ENCODE measurements at places on chromosomes 11 and 22.

DNA sequence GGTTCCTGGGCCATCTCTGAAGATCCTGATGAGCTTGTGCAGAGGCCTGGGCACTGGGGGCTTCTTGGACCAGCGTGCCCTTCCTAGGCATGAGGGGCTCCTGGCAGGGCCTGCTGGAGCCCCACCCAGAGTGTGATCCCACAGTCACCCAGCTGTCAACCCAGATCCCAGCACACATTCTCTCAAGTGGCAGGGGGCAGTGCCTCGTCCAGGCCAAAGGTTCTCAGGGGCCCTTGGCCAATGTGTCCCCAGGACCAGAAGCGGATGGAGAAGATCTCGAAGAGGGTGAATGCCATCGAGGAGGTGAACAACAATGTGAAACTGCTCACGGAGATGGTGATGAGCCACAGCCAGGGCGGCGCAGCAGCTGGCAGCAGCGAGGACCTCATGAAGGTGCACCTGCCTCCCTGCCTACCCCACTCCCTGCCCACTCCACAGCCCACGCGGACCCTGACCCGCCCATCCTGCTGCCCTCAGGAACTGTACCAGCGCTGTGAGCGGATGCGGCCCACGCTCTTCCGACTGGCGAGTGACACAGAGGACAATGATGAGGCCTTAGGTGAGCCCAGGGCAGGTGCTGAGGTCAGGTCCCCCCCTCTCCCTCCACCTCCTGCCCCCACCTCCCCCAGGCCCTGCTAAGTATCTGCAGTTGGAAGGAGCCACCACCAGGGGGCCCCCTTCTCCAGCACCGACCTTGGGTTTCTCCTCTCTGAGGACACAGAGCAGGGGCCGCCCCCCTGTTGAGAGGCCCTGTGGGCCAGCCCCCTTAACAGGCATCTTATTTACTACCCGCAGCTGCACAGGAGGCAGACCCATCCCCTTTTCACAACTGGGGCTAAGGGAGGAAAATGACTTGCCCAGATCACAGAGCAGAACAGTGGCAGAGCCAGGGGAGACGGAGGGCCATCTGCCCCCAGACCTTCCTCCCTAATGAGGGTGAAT lies 14.7 kb downstream of the GGA1 start:
- DNase-seq = peak; percentile 56

GRCh38 chr22:50676180-50676636 lies 3.6 kb downstream of the SHANK3 start:
- DNase-seq = no peak

- DNase-seq = no peak
Observed at GRCh38 chr22:20423008-20423905, 14.4 kb downstream of the SCARF2 start.

DNA sequence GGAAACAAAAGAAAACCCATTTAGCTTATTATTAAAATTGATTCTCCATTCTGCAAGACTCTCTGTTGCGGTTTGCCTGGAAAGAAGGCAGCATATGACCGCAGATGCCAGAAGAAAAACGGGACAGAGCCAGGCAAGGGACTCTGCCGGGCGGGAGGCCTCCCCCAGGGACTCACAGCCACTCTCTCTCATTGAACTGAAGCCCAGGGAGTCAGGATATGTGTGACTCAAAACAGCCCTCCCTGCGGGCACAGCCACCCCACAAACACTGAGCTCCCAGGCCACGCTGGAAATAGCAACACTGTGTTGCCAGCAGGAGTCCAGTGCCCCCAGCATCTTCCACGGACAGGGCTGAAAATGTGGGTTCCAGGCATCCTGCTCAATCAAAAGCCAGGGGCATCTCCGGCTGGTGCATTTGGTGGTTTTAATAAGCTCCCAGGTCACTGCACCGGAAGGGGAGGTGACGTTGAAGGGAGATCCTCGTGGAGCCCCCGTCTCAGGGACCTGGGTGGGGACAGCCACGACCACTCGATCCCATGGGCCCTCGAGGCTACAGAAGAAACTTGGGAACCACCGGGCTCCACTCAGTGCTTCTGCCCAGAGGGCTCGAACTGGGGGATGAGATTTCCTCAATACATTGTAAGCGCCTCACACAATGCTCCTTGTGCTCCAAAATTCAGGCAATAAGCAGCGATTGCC lies 624.5 kb downstream of the TBC1D22A start:
- DNase-seq = no peak

GRCh38 chr22:43482318-43482625 lies 70.5 kb downstream of the MPPED1 start:
- no peak for DNase-seq

- DNase-seq = no peak
Observed at GRCh38 chr11:113278481-113278880, 35.9 kb upstream of the TTC12 start.

GRCh38 chr11:75341612-75342011 lies 9.8 kb downstream of the ARRB1 start:
- no peak for DNase-seq

DNA sequence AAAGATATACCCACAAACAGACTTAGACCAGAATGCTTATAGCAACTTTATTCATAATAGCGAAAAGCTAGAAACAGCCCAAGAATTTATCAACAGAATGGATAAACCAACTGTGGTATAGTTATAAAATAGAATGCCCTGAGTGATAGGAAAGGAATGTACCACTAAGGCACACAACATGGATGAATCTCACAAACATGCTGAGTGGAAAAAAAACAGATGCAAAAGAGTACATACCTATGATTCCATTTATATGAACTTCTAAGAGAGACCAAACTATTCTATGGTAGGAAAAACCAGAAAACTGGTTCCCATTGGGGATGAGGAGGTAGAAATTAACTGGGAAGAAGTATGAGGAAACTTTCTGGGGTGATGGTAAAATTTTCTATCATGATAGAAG lies 40.4 kb upstream of the GRIK4 start:
- no peak for DNase-seq

- no peak for DNase-seq
Observed at GRCh38 chr11:128905345-128906184, 14.4 kb downstream of the KCNJ5 start.

DNA sequence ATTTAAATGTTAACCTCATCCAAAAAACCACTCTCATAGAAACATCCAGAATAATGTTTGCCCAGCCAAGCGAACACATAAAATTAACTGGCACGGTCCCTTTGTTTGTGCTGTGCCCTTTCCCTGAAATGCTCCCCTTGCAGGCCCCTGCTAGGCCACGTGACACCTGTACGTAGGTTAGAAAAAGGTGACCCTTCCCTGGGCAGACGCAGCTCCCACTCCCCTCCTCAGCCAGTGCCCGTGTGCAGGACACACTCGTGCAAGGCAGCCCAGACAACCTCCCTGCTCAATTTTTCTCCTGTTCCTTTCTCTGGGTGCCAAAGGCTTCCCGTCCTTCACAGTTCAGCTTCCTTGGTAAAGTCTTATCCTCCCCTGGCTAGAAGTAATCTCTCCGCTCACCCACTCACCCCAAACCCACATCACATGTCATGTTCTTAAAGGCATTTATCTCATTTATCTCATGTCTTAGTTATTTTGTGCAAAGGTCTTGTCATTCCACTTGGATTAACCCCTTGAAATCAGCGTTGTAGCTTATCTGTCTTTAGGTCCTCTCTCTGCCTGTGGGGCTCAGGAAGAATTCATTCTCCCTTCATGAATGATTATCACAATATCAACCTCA lies 20.7 kb downstream of the FAM83F start:
- DNase-seq = no peak

DNA sequence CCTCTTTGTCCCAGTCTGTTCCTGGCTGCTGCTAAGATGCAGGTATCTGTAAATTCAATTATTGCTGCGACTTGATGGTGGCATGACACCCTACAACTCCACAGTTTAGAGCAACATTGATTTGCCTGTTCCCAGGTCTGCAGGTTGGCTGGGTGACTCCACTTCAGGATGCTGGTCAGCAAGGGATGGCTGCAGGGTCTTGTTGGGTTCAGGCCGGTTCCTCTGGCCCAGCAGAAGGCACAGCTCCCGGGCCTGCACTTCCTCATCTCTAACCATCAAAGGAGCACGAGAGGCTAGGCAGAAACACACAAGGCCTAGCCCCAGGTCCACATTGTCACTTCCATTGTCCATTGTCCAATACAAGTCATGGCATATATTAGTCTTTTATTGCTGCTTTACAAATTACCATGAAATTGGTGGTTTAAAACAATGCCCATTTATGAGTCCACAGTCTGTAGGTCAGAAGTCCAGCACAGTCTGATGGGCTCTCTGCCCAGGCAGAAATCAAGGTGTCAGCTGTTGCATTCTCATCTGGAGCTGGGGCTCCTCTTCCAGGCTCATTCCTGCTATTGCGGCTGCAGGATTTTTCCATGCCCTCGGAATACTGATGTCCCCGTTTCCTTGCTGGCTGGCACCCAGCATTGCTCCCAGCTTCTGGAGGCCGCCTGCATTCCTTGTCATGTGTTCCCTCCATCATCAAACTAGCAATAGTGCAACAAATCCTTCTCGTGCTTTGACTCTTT lies 96.6 kb upstream of the LMO1 start:
- no peak for DNase-seq

DNA sequence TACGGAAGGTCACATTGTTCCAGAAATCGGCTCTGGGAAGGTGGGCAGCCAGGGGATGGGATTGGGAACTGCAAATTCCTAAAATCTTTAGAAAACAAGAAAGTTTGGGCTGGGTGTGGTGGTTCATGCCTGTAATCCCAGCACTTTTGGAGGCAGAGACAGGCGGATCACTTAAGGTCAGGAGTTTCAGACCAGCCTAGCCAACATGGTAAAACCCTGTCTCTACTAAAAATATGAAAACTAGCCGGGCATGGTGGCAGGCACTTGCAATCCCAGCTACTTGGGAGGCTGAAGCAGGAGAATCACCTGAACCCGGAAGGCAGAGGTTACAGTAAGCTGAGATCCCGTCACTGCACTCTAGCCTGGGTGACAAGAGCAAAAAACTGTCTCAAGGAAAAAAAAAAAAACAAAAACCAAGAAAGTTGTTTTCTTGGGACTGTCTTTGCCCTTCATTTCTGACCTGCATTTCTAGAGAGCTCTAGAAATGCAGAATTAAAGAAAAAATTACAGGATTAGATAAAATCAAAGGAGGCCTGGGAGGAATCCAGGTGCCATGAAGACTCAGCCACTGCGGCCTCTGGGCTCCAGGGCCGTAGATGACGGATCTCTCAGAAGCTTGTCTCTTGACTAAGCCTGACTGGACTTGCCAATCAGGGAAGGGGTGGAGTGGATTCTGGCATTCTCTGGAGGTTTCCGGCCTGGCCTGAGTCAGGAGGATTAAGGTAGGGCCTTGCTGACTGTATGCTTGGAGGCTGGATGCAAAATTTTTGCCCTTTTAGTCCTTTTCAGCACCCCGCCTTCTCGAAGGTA lies 5.3 kb upstream of the MALAT1 start:
- no peak for DNase-seq

GRCh38 chr11:94790661-94791180 lies 22.6 kb downstream of the AMOTL1 start:
- DNase-seq = no peak

GRCh38 chr11:108890482-108891105 lies 225.7 kb downstream of the DDX10 start:
- DNase-seq = no peak

GRCh38 chr11:125016413-125016812 lies 46.7 kb upstream of the SLC37A2 start:
- no peak for DNase-seq

DNA sequence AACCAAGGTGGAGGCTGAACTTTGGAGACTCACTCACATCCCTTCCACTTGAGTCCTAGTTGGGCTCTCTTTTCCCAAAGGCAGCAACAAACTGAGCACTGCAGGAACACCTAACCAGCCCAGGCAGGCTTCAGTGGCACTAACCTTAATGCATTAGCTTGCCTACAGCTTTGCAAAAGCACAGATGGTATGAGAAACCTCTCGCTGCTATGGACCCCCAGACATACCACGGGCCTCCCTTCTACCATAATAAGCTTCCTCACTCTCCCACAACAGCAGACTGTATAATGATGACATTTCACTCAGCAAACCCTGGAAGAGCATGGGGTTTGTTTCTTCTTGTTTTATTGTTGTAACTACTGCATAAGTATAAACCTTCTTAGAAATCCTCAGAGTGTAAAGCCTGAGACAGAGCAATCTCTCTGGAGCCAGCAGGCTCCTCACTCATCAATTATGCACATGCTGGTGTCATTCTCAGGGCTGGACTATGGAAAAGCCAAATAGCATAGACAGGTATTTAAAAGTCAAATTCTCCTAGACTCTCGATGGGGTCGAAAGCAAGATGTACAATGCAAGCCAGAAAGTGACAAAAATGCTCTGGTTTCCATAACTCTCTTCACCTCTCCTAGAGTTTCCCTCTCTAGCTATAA lies 167.6 kb downstream of the NXPE2 start:
- no peak for DNase-seq

DNA sequence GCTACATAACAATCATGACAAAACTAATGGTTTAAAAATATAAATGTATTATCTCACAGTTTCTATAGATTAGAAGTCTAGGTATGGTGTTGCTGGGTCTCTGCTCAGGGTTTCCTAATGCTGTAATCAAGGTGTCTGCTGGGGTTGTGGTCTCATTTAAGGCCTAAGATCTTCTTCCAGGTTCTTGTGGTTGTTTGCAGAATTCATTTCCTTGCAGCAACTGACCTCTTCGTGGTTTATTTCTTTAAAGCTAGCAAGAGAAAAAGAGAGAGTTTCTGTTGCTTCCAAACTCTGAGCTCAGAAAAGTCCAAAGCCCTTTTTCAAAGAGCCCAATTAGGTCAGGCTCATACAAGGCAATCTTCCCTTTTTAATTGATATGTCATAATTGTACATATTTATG lies 452.7 kb upstream of the CCDC179 start:
- DNase-seq = no peak
